ENCODE measurements at places on chromosomes 4 and X. TPM values are rescaled to one million over a fixed set of nuclear protein-coding genes. Genes with fewer than 3 reads are reported as not detected.

DNA sequence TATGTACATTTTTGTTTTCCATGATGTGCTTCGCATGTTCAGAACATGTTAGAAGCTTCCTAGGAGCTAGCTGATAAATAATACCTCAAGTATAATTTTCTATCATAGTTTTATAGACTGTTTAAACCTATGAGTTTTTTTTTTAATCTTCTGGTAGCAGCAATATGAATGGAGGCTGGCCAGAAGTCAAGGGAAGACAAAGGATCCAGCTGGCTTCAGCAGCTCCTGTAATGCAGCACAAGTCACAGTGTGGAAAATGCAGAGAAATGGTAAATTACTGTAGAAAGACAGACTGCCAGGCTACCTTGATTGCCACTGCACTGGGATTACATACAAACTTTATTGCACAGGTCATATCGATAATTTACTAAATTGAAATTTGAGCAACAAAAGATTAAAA, 537.9 kb downstream of the IQCM start:
- H3K36me3 ChIP-seq: no peaks in the 10 kb centered on the region
- H3K4me3 ChIP-seq: no peak overlapping the region
- H3K4me1 ChIP-seq: no peaks in the 10 kb centered on the region
- no peak for DNase-seq
- H3K27me3 ChIP-seq: no peaks in the 10 kb centered on the region

- no peak for DNase-seq
- H3K4me3 ChIP-seq: no peak overlapping the region
- H3K36me3 ChIP-seq: no peaks in the 10 kb centered on the region
- no peaks in the 10 kb centered on the region for H3K4me1 ChIP-seq
- no peak overlapping the region for H3K27ac ChIP-seq
- no peaks in the 10 kb centered on the region for H3K27me3 ChIP-seq
These were observed 757.8 kb upstream of the HS3ST1 start for GRCh38 chr4:12186526-12186925.

The CCSER1 gene
- total RNA-seq: 73.3 TPM

- H3K4me3 ChIP-seq: no peak overlapping the region
- H3K36me3 ChIP-seq: no peaks in the 10 kb centered on the region
- no peak overlapping the region for H3K27ac ChIP-seq
- DNase-seq: no peak
- H3K27me3 ChIP-seq: no peaks in the 10 kb centered on the region
- no peaks in the 10 kb centered on the region for H3K4me1 ChIP-seq
These were observed 302.7 kb downstream of the KCTD8 start for GRCh38 chr4:44145868-44146267.

GRCh38 chrX:68880846-68881552, 52.2 kb downstream of the EFNB1 start:
- H3K36me3 ChIP-seq: no peaks in the 10 kb centered on the region
- no peaks in the 10 kb centered on the region for H3K27me3 ChIP-seq
- H3K27ac ChIP-seq: no peak overlapping the region
- H3K4me3 ChIP-seq: no peak overlapping the region

DNA sequence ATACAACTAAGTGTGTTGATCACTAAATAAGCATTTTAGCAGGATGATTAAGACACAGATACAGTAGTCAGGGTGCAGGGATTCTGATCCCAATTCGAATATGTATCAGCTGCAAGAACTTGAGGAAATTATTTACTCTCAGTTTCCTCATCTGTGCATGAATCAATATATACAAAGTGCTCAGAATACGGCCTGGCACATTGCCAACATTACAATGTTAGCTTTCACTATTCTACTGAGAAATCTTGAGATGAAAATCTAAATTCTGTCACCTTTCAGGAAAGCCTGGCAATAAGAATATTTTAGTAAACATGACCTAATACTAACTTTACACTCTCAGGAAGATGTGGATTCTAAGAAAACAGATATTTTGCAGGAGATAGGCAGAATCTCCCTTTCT, 1001.6 kb upstream of the IGFBP7 start:
- H3K4me1 ChIP-seq: no peaks in the 10 kb centered on the region
- H3K4me3 ChIP-seq: no peak overlapping the region
- H3K27ac ChIP-seq: no peak overlapping the region

GRCh38 chr4:114600672-114601071, 2.1 kb downstream of the UGT8 start:
- no peak overlapping the region for H3K27ac ChIP-seq
- no peaks in the 10 kb centered on the region for H3K27me3 ChIP-seq
- DNase-seq: no peak
- no peaks in the 10 kb centered on the region for H3K4me1 ChIP-seq
- H3K4me3 ChIP-seq: no peak overlapping the region
- no peaks in the 10 kb centered on the region for H3K36me3 ChIP-seq

The HGFAC gene
- total RNA-seq: 1.3 TPM

The PAGE4 gene
- not detected for total RNA-seq

The PPBP gene
- total RNA-seq: 1.3 TPM

GRCh38 chrX:30220661-30221060, 5.3 kb downstream of the MAGEB2 start:
- no peaks in the 10 kb centered on the region for H3K36me3 ChIP-seq
- H3K27me3 ChIP-seq: no peaks in the 10 kb centered on the region
- H3K4me1 ChIP-seq: no peaks in the 10 kb centered on the region
- no peak overlapping the region for H3K27ac ChIP-seq
- H3K4me3 ChIP-seq: no peak overlapping the region

Measured in breast epithelium (tissue), 4 donors.